ENCODE measurements at places on chromosomes 5 and 9.
A peak's percentile ranks its signal among the peaks of the same experiment; 100 is the strongest.

DNA sequence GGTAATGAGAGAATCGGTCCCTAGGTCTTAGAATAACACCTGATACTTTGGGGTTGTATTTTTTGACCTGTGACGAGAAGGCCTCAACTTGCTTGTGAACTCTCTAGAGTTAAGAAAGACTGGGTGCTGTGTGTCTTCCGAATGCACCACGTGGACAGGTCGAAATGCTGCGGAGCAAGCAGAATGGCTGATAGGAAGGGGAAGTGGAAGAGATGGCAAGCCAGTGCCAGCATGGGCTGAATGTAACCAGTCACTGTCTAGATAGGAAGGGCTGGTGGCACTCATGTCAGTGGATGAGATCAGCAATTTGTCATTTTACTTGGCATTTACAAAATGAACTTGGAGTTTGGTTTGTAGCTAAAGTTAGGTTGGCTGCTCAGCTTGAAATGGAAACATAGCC, 5.6 kb downstream of the OTULINL start:
- DNase-seq: no peak

DNA sequence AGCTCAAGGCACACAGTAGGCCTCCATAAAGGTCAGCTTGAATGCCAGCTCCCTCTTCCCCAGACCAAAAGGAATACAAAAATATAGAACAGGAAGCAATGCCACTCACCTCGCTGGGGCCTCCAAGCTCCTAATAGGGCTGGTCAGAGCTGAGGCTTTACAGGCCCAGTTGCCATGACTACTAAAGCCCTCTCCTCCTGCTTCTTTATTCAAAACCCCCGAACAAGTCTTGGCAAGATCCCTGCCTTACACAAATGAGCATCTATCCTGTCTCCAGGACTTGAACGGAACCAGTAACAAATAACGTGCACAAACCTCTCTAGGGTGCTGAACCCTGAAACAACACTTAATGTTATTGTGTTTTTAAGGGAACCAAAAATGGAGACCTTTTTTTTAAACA, 136.3 kb downstream of the SIL1 start:
- no peak for DNase-seq

GRCh38 chr9:137873408-137873807, 4.2 kb upstream of the CACNA1B start:
- DNase-seq: no peak

DNA sequence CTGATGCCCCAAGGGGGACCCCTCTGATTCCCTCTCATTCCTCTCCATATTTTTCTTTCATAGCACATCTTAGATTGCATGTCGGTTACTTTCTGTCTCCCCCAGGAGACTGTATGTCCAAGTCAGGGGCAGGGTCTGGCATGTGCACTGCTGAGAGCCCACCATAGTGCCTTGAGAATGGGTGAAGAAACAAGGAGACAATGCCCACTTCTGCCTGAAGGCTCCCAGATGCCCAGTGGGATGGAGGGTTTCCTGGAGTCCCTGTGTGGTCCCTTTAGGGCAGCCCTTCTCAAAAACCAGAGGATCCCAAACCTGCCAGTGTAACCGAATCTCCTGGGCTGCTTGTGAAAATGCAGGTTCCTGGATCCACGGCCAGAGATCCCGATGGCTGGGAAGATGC, 126.5 kb upstream of the LARP1 start:
- DNase-seq: no peak

DNA sequence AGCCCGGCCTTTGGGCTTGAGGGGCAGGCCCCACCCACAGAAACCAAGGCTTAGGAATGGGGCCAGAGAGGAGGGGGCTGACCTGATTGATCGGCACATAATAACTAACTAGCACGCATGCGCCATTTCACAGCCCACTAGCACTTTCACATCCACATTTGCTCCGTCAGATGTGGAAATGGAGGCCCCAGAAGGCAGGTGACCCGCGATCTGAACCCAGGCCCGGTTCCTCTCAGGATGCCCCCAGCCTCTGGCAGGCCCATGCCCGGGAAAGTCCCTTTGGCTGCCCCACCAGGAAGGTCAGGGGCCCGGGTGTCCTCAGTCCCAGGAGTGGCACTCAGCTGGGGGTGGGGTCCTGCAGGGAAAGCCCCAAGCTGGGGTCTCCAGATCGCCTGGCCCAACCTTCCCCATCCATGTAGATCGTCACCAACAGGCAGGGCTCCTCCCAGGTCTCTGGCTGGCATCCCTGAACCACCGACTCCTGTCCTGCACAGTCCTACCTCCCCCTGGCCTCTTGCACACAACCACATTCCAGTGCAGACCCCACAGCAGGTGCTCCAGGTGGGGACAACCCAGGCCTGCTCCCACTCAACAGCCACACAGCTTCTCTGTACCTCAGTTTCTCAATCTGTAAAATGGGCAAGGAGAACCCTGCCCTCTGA, 46.7 kb downstream of the VAV2 start:
- DNase-seq: no peak

DNA sequence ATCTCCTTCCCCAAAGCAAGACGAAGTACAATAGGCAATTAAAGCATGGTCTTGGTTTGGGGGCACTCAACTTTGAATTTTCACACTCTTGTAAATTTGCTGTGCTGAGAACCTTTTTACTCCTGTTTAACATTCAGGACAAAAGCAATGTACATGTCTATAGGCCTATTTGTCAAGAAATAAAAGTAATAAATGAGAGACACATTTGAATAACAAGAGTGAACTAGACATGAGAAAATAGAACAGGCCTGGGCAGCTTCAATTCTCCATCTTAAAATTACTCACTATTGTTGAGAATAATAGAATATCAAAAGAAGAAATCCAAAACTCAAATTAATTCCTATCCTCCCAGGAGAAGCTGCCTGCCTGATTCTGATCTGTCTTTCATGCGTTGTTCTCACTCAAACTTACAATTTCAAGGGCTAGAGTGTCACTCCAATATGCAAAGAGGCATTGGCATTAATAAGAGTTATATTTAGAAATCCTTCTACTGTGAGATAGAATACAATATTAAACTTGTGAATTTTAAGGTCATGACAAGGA, 192.9 kb upstream of the CCNG1 start:
- no peak for DNase-seq

DNA sequence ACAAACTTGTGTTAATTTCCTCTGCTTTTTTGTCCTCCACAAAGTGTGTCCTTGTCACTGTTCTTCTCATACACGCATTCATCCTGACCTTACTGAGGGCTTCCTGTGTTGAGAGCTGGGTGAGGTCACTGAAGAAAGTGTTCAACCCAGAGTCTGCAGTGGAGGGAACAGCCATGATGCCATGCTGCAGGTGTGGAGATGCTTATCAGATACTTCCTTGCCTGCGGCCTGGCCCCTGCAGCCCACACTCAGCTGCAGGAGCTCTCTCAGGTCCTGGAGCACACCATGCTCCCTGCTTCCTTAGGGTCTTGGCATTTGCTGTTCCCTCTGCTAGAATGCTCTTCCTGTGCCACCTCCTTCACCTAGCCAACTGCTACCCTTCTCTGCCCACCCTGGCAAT, 108.1 kb upstream of the SPRY4 start:
- DNase-seq: no peak

GRCh38 chr5:106397700-106398099, 1273.0 kb downstream of the EFNA5 start:
- DNase-seq: no peak

DNA sequence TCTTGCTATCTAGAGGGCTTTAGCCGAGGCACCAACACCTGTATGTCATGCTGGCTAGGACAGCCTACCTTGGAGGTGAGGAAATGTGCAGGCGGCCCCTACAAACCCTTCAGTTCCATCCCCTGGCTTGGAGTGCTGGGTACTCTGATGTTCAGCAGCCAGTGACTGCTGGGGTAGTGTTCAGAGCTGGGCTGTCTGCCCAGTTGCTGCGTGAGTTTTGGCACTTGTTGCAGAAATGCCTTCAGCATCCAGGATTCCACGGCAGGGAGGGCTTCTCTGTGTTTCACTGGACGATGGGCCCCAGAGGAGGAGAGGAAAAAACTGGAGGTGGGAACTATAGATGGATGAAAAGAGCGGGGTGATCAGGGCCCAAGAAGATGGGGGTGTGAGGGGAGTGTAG, 10.4 kb downstream of the SWI5 start:
- DNase-seq: no peak

GRCh38 chr5:171848486-171848885, 62.9 kb downstream of the SMIM23 start:
- DNase-seq: no peak

DNA sequence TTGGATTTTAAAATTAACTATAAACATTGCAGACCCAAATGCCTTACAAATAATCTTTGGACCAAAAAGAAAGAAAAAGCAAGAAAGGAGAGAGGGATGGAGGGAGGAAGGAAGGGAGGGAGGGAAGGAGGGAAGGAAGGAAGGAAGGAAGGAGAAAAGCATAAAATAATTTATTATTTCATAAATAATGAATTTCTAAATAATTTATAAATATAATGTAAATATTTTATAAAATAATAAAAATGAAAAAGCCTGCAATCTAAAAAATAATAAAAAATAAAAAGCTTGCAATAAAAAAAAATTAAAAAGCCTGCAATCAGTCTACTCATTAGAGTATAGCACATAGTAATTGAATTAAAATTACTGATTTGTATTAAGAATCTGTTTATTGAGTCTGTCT, 614.3 kb downstream of the ISL1 start:
- no peak for DNase-seq

GRCh38 chr5:14173377-14174229, 30.5 kb downstream of the TRIO start:
- DNase-seq: no peak

GRCh38 chr9:134076644-134077043, 8.8 kb upstream of the BRD3 start:
- no peak for DNase-seq

GRCh38 chr9:107228496-107229039, 54.5 kb upstream of the RAD23B start:
- DNase-seq: peak; percentile 75

Measured in NCI-H774 (cell line).